ENCODE measurements at places on chromosomes 13 and 19.

DNA sequence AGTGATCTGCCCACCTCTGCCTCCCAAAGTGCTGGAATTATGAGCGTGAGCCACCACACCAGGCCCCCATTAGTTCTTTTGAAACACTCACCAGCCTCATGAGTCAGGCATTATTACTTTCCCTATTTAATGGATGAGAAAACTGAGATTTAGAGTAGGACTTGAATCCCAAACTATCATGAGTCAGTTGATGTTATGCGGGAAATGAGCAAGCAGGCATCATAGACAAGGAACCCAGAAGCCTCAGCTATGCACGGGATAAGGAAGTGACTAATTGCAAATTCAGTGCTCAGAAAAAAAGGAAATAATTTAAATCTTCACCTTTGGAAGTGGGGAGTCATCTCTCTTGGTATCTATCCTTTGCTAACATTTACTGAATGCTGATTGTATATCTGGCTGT is 217.5 kb downstream of the ABCC4 start:
- no peak for DNase-seq

GRCh38 chr13:24650161-24650560 is 30.0 kb upstream of the ATP12A start:
- peak; percentile 89 for DNase-seq

DNA sequence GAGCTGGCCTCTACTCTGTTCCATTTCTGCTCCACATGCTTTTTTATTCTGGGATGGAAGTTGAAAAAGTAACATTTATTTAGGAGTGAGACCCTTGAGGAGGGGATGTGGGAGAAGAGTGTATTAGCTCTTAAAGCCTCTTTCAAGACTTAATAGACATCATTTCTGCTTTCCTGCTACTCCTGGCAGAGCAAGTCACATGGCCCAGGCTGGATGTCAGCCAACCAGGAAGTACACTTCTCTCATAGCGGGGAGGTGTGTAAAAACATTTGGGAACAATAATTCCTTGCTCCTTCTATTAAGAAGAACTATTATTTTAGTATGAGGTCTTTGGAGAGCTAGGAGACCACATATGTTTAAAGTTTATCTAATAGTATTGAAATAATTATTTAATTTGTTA is 40.6 kb upstream of the FAM216B start:
- DNase-seq, result no peak

- no peak for DNase-seq
Observed at GRCh38 chr19:38815059-38816001, 2.6 kb upstream of the LGALS4 start.

- no peak for DNase-seq
Observed at GRCh38 chr19:38099966-38100365, 124.1 kb downstream of the DPF1 start.

GRCh38 chr13:46595885-46596275 is 42.9 kb downstream of the LRCH1 start:
- no peak for DNase-seq

- peak; percentile 100 for DNase-seq
Observed at GRCh38 chr19:1102407-1103131, 1.2 kb upstream of the GPX4 start.

- no peak for DNase-seq
Observed at GRCh38 chr19:17616961-17617806, 61.7 kb downstream of the COLGALT1 start.

All from fibroblast of gingiva (primary cell).